ENCODE measurements at places on chromosomes 1 and 21.

- no peak for DNase-seq
These were observed 289.8 kb upstream of the POU3F1 start for GRCh38 chr1:38336301-38336923.

DNA sequence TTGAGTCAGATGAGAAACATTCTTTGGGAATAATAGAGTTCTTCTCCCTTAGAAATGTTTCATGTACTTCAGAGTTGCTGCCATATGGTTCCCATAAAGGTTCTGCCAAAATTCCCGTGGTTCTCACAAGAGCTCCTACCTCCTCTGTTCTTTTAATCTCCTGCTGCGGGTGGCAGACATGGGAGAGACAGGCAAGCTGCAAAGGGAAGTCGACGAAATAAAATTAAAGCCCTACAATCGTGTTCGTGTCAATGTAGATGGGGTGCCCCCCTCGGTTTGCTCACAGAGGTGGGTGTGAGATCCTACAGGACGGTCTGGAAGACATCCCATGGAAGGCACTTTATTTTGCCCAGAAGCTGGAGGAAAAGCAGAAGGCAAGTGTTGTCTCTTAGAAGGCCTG lies 276.0 kb downstream of the RWDD3 start:
- DNase-seq: no peak

DNA sequence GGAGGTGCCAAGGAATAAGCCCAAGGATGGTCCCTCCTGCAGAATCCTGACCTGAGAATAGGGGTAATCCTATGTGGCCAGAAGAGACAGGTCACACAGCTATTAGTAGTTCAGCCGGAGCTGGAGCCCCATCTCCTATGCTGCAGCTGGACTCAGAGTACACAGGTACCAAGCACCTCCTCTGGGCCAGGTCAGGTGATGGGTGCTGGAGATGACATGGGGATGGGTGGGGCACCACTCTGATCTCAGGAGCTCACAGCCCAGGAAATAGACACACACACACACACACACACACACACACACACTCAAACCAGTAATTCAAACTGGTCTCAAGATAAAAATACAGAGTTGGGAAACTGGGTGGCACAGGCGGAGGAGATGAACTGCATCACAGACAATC lies 54.2 kb upstream of the SSBP3 start:
- DNase-seq: no peak

DNA sequence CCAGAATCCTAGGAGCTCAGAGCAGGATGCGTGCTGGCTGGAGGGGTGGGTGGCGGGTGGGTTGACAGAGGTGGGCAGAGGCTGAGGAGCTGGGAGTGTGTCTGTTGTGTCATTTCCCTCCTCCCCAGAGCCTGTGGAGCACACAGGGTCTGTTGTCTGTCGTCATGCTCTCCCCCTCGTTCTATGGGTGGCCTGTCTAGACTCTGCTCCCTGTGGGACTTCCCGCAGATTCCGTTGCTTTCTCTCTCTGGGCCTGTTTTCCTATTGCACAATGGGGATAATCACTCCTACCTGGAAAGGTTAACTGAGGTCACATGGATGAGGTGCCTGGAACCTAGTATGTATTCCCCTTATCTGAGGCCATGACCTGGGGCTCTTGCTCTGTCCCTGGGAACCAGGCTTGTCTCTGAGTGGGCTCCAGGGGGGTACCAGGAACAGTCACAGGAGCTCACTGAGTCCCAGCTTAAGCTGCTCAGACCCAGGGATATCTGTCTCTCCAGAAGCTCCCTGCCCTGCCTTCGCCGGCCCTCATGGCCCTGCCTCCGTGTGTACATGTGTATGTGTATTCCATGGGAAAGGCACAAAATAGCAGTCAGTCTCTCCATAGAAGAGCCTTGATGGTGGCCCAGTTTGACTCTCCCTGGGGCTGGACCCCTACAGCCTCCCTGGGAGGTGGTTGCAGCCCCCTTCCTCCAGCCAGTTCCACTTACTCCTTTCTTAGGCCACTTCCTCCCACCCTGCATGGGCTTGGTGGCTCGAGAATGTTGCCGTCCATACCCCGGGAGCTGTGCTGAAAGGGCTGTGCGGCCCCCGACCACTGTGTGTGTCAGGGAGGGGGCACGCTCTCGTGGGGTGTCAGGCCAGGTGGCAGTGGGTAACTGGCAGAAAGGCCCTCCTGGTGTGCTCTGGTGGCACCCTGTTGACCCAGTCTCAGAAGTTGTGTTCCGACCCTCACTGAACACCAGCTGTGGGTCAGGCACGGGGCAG lies 17.9 kb downstream of the PTPRF start:
- no peak for DNase-seq

DNA sequence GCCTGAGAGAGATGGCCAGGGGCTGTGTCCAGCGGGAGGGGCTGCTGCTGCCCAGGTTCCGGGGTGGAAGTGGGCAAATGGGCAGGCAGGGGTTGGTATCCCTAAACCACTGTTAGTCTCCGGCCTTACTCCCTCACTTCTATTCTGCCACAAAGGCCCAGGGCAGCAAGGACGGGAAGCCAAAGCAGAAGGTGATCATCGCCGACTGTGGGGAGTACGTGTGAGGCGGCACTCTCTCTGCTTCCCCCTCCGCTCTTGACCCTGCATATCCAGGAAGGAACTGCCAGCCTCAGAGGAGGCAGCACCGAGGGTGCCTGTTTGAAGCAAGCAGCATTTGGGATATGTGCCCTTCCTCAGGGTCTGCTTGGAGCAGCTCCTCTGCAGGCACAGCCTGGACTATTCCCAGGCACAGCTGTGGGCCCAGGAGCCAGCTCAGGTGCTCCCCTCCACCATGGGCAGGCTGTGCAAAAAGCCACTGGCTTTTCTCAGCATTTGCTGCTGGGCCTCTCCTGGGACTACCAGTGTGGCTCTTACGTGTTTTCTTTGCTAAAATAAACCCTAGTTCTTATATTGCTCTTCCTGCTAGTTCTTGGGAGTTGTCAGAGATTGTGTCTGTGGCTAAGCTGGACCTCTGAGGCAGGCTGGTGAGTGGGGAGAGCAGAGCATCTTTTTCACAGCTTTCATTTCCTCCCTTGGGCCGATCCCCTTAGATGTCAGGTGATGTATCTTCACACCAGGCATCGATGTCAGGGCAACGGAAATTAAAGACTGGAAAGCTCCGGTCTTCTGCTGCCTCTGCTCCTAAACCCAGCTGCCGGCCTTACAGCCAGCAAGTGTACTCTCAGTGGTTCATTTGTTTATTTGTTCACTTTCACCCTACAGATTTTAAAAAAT lies 14.7 kb downstream of the PPIE start:
- DNase-seq: no peak

- DNase-seq: no peak
These were observed 701.2 kb upstream of the PTBP2 start for GRCh38 chr1:96020378-96020777.

DNA sequence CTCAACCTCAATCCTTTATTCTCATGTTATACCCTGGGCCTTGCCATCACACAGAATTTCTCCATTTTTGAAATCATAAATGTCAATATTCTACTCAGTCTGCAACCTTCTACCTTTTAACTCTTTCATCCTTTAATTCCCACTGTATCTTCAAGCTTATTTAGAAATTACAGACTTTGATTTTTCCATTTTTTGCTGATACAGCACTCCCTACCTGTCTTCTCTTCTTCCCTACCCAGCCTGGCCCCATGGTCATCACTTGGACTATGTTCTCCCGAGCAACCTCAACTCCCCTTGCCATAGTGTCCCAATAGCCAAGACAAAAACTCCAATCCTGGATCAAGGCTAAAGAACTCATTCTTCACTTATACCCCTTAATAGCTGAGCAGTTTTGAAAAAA lies 14.6 kb downstream of the WARS2 start:
- DNase-seq: no peak

DNA sequence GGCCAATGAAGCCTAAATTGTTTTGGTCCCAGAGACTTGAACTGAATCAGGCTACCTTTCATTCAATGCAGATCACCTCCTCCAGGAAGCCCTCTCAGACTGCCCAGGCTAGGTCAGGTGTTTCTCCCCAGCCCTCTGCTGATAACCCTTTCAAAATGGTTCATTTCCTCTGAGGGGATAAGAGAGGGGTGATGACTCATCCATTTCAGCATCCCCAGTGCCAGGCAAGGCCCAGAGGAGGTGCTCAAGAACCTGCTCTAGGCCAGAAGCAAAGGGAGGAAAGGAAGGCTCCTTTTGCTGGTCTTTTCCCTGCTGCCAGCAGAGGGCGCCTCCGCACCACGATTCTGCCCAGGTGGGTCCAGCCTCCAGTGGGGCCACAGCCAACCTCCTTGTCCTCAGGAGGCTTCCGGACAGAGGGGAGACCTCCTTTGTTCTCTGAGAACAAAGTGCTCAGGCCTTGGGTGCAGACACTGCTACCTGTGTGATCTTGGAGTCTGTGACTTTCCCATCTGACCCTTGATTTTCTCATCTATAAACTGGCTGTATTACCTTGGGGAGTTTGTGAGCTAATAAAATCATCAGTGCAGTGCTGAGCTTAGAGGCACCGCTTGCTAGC lies 45.3 kb upstream of the ARHGEF10L start:
- DNase-seq: peak; percentile 56

GRCh38 chr1:233015965-233016364 lies 65.6 kb downstream of the NTPCR start:
- no peak for DNase-seq

DNA sequence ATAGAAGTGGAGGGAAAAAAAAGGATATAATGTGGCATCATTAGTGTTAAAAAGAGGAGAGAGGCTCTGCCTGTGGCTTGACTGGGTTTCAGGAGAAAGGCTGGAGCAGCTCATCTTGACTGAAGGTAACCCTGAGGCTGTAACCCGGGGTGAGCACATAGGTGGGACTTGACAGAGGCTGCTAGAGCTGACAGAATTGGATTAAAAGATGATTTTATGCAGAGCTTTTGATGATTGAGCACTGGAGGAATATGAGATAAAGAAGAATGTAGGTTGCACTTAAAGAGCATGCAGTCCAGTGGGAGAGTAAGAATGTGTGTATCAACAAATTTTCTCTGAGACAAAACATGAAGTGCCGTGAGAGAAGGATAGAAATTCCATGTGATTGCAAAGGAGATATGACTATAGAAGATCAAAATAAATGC lies 17.3 kb downstream of the LAMC1 start:
- DNase-seq: no peak

DNA sequence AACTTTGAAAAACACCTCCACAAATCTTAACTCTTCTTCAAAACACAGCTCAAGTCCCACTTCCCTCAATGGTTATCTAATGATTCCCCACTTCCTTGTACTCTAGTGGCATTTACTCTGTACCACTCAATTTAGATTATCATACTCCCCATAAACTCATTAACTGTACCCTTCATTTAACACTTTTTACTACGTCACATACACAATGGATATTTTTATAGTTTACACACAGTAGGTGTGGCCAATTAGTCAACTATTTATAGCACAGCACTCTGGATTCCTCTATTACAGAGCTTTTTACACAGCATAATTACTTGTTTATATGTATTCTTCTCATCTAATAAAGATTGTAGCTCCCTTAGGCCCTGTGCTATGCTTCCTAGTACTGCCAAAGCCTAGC lies 62.1 kb downstream of the FOXJ3 start:
- DNase-seq: no peak

- DNase-seq: no peak
These were observed 4.0 kb downstream of the HYI start for GRCh38 chr1:43449708-43450069.

- no peak for DNase-seq
These were observed 1.4 kb downstream of the SLC9A1 start for GRCh38 chr1:27153549-27153886.

DNA sequence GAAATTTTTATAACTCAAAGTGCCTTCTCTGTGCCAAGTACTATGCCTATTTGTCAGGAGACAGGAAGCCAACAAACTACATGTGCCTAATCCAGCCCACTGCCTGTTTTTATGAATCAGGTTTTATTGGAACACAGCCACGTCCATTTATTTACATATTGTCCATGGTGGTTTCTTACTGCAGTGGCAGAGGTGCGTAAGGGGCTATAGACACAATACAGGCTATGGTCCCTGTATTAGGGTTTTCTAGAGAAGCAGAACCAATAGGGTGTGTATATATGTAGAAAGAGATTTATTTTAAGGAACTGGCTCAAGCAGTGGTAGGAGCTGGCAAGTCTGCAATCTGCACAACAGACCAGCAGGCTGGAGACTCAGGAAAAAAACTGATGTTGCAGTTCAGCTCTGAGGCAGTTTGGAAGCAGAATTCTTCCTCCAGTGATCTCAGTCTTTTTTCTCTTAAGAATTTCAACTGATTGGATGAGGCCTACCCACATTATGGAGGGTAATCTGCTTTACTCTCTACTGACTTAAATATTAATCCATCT lies 15.4 kb downstream of the PPIE start:
- no peak for DNase-seq

GRCh38 chr1:184023171-184023570 lies 14.4 kb downstream of the COLGALT2 start:
- no peak for DNase-seq

DNA sequence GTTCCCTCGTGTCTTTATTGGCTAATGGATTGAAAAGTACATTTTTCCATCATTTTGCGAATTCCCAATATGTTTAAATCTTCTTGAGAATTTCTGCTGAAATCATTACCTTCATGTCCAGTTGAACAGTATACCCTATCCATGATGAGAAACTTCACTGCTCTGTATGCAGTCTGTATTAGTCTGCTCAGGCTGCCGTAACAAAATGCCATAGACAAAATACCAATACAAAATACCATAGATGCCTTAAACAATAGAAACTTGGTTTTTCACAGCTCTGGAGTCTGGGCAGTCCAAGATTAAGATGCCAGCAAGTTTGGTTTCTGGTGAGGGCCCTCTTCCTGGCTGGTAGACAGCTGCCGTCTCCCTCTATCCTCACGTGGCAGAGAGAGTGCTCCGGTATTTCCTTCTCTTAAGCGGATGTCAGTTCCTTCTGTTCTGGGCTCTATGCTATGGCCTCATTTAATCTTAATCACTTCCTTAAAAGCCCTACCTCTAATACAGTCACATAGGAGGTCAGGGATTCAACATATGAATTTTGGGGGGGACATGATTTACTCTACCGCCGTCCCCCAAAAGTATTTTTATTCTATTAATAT lies 27.0 kb downstream of the CXADR start:
- DNase-seq: no peak

DNA sequence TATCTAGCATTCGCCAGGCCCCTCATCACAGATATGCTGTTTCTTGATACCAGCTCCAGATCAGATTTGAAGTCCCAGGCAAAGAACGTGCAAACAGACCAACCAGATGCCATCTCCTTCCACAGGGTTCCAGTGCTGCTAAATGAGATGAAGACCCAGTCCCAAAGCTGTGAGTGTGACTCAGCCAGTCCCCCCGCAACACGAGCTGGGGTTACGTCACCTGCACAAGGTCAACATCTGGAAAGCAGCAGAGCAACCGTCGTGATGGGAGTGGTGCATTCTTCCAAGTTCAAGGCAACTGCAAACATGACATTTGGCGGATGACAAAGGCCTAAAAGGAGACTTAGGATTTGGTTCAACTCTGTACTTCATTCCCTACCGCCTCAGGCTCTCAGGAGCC lies 69.6 kb upstream of the TIAM1 start:
- no peak for DNase-seq

- peak; percentile 84 for DNase-seq
These were observed 68.4 kb downstream of the TLR5 start for GRCh38 chr1:223074445-223075300.

GRCh38 chr1:206802401-206802800 lies 30.1 kb upstream of the IL10 start:
- DNase-seq: no peak

- DNase-seq: no peak
These were observed 14.4 kb downstream of the ILDR2 start for GRCh38 chr1:166960858-166961474.

GRCh38 chr1:36988321-36988720 lies 46.0 kb downstream of the GRIK3 start:
- peak; percentile 46 for DNase-seq

- DNase-seq: no peak
These were observed 764.7 kb upstream of the TPTE start for GRCh38 chr21:9756677-9757076.

All from right hindlimb (tissue), 1 donor.